Activated T-helper 1 cell treated with anti-CD3 and anti-CD28 coated beads, Interleukin-2, amount 50 U/mL, for 16 hours (primary cell): ENCODE measurements at places on chromosomes 3 and 15.
A peak's percentile ranks its signal among the peaks of the same experiment; 100 is the strongest.

DNA sequence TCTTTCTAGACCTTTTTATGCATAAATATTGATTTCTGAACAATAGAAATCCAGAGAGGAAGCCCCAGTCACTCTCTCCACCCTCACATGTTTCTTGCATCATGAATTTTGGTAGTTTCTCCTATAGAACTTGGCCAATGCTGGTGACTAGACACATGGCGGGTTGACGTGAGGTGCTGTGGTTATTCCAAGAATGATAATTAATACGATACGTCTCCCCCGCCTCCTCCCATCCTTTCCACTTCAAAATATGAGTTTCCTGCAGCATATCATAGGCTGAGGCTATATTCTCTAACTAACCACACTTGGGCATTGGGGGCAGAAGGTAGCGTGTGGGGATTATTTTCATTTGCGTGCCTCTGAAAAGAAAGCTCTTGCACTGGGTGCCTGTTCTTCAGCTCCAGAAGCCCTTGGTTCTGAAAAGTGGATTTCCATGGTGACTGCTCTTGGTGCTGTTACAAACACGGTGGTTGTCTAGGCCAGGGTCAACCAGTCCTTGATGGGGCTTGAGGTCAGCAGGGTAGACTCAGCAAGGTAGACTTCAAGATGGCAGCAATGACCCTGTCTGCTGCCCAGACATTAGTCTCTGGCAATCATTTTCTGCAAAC lies 5.3 kb downstream of the TNFSF10 start:
- peak; percentile 36 for DNase-seq

- no peak for DNase-seq
Observed at GRCh38 chr3:100427699-100428098, 26.4 kb downstream of the LNP1 start.

GRCh38 chr15:78317145-78317836 lies 17.9 kb upstream of the SKIC8 start:
- no peak for DNase-seq

GRCh38 chr3:182258538-182259177 lies 534.6 kb upstream of the ATP11B start:
- no peak for DNase-seq

DNA sequence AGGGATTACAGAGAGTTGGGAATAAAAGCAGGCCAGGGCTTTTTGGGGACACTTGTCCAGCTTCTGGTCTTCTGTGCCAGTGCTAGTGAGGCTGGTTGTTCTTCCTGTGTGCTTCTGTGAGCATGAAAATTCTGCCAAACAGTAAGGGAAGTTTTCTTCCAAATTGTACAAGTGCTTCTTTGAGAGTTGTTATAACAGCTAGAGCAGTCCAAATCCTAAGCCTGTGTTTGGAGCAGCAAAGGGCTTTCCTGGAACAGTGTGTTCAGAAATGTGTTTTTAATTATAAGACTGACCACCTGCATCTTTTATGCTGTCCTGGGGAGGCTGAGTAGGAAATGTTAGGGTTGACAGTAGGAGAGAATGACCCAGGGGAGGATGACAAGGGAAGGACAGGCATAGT lies 223.0 kb upstream of the P2RY1 start:
- DNase-seq, result no peak

- no peak for DNase-seq
Observed at GRCh38 chr15:86135041-86135440, 55.4 kb downstream of the AGBL1 start.

DNA sequence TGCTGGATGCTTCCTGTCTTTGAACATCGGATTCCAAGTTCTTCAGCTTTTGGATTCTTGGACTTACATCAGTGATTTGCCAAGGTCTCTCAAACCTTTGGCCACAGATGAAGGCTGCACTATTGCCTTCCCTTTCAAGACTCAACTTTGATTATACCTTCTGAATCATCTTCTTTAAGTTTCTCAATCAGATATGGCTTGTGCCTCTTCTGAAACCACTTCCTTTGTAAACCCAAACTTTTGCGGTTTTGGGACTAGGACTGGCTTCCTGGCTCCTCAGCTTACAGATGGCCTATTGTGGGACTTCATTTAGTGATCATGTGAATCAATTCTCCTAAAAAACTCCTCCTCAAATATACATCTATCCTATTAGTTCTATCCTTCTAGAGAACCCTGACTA lies 47.1 kb upstream of the CADPS start:
- no peak for DNase-seq

DNA sequence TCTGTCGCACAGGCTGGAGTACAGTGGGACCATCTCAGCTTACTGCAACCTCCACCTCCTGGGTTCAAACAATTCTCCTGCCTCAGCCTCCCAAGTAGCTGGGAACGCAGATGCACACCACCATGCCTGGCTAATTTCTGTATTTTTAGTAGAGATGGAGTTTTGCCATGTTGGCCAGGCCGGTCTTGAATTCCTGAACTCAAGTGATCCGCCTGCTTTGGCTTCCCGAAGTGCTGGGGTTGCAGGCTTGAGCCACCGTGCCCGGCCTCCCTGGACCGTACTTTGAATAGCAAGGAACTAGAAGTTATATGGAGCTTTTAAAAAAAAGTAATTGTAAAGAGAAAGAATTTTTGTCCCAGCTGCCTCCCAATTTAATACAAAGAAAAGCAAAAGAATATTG lies 8.3 kb upstream of the ANKUB1 start:
- no peak for DNase-seq

DNA sequence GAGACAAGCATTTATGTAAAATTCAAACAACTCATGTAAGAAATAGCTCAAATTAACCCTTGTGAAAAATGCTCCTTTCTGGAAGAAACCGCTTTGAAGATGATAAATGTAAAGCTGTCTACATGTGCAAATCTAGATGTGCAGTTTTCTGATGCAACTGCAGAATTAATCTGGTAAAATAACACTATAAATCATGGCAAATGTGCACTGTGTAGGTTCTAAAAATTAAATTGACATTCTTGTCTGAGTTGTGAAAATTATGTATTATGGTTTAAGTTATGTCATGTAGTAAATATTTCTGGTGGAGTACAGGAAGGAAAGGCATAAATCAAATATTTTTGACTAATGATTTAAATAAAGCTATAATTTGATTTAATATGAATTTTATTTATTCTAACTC lies 678.1 kb upstream of the SEMA6D start:
- no peak for DNase-seq

DNA sequence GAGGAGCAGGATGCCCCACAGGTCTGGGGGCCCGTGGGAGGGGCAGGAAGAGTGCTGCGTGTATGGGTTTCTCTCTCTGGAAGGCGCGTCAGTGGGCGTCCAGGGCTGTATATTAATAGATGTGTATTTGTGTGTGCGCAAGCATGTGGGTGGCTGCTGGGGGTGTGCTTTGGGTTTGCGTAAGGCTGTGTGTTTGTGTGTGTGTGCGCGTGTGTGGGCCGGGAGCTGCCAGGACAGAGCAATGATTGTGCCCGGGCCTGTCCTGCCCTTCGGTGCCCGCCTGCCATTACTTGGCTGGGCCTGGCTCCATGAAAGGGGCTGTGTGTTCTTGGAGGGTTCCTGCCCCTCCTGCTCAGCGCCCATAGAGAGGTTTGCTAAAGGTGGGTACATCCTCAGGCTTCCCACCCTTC lies 16.3 kb downstream of the CSPG4 start:
- no peak for DNase-seq

GRCh38 chr3:70747847-70748246 lies 435.4 kb upstream of the MDFIC2 start:
- no peak for DNase-seq

DNA sequence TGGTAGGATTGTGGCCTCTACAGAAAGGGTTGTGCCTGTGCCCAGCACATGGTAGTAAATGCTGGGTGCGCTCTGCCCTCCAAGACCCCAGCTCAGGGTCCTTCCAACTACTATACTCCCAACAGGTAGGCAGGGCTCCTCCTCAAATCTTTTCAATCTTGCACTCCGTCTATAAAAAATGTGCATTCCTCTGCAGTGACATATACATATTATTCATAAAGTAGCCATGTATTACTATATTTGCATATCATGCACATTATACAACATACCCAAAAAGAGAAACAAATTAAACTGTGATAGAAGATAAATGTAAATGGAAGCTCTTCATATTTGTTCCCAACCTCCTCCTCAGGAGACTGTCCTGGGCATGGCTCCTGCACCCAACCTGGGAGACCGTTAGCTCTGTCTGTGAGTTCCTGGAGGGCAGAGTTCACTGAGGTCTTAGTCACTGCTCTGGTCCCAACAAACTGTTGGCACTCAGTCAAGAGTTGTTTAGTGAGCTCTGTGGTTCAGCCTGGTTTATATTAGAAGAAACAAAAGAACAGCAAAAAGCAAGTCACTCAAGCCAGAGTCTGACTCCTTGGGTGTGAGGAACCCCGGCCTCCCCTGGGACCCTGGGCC lies 47.7 kb upstream of the GRIP2 start:
- DNase-seq, result no peak

- DNase-seq, result no peak
Observed at GRCh38 chr15:59353994-59354416, 18.7 kb downstream of the MYO1E start.

DNA sequence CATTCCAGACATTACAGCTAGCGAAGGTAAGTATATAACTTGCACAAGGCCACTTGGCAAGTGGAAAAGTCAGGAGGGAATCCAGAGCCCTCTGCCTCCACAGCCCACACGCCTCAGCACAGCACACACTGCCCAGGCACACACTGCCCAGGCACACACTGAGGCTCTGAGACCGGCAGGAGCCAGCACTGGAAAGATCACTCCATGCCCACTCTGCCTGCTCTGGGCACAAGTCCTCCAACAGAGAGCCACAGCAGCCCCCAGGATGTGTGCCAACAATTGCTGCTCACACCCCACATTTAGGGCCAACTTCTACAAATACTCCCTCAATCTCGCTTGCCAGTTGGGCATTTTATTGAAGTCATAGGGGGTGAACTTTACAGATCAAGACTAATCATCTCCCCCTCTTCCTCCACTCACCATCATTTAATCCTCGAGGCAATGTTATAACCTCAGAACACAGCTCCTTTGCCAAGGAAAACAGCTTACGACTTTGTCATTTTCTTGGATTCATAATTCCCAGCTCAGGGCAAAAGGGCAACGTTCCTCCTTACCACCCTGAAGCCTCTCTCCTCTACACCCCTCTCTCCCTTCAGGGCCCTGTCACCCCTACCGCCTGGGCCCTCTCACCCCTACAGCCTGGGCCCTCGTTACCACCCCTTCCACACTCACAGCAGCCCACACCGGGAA lies 53.0 kb upstream of the TPM1 start:
- DNase-seq, result no peak

DNA sequence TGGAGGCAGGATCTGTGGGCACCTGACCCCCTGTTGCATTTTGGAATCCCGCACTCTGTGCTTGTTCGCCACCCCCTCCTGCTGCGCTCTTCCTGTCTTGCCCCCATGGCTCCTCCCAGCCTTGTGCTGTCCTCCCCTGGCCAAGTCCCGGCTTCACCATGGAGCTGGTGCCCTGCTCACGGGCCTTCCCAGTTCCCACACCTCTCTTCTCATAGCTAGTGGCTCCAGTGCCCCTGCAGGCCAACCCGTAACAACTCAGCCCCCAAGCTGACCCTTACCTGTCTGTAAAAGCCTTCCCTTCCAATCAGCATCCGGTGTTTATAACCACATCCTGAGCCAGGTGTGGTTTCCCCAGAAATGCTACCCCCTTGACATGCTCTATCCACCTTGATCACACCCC lies 407.7 kb upstream of the C2CD4B start:
- no peak for DNase-seq

DNA sequence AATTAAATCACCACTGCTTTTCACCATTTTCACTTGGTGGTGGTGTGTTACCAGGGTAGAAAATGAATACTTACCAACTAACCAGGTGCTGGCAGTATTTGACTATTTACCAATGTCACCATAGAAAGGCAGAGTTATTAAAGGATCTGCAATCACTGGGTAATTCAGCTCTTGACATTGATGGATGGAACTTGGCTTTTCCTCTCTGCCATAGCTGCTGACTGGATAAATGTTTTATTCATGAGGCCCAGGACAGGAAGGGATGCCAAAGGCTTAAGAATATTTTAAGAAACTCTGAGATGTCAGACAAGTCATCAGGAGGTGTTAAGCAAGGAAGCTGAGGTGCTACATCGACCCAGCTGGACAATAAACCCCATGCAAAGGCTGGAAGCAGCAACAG lies 495.5 kb upstream of the CFAP20DC start:
- DNase-seq, result no peak

DNA sequence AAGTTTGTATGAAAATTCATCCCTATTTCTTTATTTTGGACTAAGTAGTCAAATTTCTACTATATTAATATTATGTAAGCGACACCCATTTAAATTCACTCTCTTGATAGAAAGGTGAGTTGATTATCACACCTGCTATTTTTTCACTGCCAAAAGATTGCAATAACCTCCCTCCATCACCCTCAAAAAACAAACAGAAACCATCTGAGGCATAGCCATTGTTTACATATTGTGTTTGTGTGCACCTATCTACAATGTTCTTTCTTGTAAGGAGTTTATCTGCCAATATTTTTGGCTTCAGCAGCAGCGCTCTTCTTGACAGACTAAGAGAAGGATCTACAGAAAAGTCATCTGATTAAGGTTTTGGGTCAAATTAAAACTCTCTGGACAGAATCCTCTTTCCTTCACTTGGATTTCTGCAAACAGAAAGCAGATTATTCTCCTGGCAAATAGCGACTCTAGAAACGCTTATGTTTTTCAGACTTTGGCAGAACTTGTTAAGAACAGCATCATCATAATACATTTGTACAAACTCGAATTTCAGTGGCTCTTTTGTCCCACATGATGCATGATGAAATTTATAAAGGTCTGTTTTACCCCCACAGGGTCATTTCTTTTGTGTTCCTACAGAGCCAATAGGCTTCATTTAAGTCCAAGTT lies 48.6 kb downstream of the KCNMB2 start:
- no peak for DNase-seq

DNA sequence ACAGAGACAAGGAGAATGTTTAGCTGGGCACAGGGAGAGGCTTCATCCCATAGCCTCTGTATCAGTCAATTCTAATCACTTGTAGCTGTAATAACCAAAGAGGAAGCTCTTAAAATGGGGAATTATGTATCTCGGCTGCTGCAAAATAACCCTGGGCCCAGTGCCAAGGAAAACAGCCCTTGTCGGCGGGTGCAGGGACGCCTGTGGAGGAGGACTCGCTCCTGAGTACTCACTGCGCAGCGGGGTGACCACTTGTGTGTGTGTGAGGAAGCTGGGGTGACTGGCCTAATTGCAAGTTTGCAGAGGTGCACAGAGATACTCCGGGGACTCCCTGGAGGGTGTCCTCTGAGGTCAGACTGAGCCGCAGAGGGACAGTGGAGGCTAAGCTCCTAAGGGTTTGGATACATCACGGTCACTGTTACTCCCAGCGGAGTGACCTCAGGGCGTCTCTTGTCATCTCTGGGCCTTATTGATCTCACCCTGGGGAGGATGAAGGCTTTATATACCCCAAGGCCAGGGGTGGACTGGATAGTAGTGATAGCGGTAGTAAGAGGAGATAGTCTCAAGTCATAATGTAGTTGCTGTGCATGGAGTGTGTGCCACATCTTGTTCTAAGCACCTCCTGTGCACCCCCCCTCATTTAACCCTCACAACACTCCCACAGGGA lies 37.2 kb downstream of the SLC6A6 start:
- no peak for DNase-seq

DNA sequence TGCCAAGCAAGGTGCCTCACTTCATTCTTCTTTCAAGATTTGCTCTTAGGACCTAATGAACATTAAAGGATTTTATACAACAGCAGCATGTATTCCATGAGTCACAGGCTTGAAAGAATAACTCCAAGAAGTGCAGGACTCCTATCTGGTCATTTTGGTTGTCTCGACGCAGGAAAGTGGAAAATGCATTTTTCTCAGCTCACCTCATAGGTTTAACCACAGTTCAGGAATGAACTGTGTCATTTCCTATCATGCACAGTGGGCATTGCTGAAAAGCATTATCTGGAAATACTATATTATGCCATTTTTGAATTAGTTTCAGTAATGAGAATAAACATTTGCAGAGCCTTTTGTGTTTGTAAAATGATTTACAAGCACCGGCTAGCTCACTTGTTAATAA lies 98.7 kb upstream of the BFSP2 start:
- DNase-seq, result no peak
